ENCODE measurements at places on chromosomes 3 and 15.

DNA sequence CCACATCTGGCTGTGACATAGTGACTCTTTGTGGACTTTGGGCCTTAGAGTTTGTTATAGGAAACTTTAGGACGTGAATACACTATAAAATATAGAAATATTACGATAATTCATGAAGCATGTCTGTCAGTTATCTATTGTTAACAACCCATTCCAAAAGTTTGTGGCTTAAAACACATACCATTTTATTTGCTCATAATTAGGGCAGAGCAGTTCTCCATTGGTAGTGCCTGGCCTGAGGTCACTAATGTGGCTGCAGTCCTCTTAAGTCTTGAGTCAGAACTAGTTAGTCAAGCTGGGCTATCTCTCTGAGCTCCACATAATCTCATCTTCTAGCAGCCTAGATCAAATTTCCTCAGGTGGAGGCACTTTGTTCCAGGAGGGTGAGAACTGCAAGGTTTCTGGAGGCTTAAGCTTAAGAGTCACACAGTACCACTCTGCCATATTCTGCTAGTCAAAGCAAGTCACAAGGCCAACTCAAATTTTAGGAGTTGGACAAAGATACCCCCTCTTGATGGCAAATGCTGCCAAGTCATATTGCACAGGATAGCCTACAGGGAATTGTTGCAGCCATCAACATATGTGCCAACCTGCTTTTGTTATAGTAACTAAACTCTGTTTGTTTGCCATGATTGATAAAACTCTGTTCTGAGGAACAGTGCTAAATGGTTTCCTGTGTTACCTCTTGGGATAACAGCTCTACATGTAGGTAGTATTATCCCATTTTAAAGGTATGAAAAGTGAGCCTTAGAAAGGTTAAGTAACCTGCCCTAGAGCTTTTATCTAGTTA, 8.7 kb downstream of the ATXN7 start:
- DNase-seq = no peak

DNA sequence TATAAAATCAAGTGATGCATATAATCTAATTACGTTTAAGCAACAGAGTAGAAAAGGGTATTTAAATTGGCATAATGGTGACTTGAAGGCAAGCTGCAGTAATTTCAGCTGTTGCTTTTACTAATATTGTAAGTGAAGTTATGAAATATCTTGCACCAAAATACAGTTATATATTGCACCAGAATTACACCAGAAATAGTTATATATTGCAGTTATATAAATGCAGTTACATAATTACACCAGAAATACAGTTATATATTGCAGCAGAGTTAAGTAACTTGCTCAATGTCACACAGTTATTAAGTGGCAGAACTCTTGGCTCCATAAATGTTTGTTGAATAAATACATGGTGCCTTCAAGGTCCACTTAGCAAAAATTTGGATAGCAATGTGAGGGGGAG, 51.4 kb downstream of the PCOLCE2 start:
- DNase-seq = no peak

DNA sequence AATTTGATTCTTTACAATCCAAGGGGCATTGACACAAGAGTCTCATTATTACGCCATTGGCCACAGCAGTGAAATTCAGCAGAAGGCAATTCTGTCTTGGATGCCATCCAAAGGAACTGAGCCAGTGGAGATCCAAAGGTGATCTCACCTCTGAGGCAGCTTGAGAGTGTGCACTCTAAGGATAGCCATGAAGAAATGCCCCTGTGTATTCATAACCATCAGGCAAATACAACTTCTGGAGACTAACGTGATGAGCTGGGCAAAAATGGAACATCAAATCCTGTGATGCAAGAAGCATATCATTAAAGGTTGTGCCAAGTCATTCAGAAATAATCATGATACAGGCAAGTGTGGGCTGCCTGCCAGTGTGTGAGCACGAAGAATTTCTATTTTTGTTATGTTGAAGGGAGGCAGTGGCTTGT, 41.4 kb downstream of the ROBO2 start:
- peak; percentile 38 for DNase-seq

- no peak for DNase-seq
These were observed 130.1 kb upstream of the PRICKLE2 start for GRCh38 chr3:64355401-64355807.

DNA sequence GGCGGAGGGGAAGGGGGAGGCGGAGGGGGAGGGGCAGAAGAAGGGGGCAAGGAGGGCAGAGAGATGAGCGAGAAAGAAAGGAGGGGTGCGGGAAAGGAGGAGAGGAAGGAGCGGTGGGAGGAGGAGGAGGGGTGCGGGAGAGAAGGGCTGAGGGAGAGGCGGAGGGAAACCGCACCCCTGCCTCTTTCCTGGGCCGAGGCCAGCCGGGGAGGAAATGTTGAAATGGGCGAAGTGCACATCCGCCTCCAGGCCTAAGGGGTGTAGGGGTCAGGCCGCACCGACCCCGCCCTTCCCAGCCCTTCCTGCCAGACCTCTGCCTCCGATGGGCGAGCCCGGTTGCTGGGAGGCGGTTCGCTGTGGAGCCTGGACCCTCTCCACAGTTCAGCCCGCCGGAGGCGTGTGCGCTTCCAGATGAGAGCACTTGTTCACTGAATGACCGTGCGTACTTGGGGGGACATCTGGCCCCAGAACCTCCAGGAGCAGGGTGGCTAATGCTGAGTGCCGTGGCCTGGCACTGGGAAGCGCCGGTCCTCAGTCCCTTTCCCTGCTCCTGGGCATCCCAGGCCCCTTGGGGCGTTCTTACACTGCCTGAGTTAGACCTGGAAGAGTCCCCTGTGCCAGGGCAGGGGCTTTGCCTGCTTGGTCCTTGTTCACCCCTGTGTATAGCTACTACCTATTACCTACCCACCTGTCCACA, 110.3 kb upstream of the KLF13 start:
- DNase-seq = no peak

GRCh38 chr3:3110749-3111361, 681 bp upstream of the IL5RA start:
- DNase-seq = no peak
